HAP-1 (cell line): ENCODE measurements at places on chromosomes 6 and 20.
A peak's percentile ranks its signal among the peaks of the same experiment; 100 is the strongest.

GRCh38 chr6:78670156-78670555 lies 197.2 kb upstream of the IRAK1BP1 start:
- DNase-seq: peak; percentile 13

GRCh38 chr6:151808371-151809241 lies 1.1 kb downstream of the ESR1 start:
- DNase-seq: no peak

DNA sequence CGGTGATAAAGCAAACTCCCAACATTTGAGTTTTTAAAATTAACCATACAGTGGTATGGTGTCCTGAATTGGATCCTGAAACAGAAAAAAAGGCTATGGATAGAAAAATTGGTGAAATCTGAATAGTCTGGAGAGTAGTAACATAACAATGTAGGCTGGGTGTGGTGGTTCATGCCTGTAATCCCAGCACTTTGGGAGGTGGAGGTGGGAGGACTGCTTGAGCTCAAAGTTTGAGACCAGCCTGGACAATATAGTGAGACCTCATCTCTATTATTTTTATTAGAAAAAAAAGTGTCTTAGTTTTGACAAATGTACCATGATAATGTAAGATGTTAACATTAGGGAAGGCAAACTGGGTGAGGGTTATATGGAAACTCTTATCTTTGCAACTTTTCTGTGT lies 11.0 kb downstream of the EEF1A1 start:
- DNase-seq: no peak

DNA sequence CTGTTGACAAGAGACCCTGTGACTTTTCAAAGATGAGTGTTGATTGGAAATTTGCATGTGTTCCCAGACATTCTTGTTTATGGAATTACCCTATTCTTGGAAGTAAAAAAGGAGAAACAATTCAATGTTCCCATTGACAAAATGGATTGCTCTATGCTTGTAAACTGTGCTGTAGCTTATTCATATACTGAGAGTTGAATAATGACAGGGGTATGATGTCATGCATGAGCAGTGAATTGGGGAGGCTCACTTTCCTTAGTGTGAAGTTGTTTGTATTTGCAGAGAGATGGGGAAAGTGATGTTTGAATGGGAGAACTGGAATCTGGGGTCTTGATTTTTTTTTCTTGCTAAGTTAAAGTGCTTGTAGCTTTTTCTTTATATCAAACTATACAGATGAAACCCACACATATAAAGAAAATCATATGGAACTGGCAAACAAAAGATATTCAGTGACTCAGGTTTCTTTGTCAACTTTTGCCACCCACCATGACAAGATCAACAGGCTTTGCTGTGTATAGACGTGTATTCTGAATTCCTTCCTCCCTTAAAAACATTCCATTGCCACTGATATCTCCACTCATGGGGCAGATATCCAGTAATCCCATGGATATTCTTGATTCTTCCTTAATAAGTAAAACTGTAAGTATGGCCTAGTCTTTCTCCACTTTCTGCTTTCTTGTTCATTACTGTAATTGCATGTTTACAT lies 97.8 kb upstream of the JAG1 start:
- no peak for DNase-seq

- no peak for DNase-seq
Observed at GRCh38 chr20:38665094-38665493, 59.2 kb upstream of the SLC32A1 start.

DNA sequence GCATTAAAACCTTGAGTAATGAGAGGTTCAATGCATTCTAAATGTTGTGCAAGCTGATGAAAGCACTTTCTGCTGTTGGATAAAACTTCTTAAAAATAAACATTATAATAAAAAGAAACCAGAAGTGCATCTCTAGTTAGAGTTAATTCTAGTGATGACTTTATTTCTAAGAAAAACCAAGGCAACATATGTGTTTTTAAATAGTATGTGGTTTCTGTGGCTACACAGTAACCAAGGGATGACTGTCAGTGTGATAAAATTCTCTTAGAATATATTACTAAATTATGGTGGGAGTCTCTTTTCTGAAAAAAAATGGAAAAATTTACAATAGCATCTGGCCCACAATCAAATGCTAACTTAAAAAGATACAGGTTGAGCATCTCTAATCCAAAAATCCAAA lies 117.0 kb downstream of the ME1 start:
- no peak for DNase-seq

- no peak for DNase-seq
Observed at GRCh38 chr6:8277769-8278168, 157.6 kb downstream of the SLC35B3 start.

DNA sequence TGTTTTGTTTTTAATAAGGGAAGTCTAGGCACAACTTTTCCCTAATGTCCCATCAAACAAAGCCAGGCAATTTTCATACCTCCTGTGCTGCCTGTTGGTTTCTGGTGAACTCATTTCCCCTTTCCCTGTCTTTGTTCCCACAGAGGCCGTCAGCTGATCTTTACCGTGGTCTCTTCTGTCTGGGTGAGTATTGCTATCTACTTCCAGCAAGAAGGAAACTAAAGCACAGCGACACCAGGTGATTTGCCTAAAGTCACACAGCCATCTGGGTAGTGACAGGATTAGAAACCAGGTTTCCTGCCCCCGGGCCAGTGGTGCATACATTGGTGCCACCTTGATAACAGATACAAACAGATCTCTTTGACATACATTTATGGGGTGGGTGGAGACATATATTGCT lies 59.6 kb downstream of the RAB44 start:
- no peak for DNase-seq

DNA sequence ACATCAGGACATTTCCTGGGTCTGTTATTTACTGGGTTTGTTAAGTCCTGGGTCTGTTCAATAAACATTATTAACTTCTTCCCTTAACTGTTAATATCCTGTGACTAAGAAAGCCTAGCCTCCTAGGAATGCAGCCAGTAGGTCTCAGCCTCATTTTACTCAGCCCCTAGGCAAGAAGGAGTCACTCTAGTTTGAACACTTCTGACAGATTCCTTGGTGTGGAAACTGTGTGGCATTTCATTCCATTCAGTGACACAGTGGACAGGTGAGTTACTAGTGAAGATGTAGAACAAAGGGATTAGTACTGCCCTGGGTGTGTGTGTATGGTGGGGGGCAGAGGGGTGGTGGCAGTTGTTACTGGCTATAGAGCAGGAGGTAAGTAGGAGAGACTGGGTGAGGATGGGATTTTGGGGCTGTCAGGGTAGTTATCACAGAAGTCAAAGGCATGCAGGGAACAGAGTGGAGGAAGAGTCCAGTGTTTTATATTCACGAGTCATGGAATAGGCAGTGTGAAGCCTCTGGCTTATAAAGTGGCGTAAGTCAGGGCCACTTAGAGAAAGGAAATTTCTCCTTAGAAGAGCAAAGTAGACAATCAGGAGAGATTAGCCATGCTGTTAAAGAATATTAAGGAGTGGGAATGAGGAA lies 28.4 kb downstream of the RNF182 start:
- DNase-seq: no peak

GRCh38 chr20:44833437-44833836 lies 23.1 kb upstream of the RIMS4 start:
- no peak for DNase-seq

DNA sequence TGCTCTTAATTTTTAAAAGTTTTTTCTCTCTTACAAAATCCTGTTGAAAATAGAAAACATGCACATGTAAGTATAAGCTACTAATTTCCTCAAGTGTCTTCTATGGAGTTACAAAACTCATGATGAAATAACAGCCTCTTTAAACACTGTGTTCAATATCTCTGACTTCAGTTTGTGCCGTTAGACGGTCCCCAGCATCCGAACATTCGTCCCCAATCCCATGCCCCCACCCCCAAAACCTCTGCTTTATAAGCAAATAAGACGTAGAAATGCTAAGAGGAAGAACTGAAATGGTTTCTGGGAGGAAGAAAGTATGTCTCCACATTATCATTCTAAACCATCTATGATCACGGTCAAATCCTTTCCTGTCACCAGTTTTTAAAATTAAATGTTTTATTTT lies 31.7 kb upstream of the MYB start:
- no peak for DNase-seq

DNA sequence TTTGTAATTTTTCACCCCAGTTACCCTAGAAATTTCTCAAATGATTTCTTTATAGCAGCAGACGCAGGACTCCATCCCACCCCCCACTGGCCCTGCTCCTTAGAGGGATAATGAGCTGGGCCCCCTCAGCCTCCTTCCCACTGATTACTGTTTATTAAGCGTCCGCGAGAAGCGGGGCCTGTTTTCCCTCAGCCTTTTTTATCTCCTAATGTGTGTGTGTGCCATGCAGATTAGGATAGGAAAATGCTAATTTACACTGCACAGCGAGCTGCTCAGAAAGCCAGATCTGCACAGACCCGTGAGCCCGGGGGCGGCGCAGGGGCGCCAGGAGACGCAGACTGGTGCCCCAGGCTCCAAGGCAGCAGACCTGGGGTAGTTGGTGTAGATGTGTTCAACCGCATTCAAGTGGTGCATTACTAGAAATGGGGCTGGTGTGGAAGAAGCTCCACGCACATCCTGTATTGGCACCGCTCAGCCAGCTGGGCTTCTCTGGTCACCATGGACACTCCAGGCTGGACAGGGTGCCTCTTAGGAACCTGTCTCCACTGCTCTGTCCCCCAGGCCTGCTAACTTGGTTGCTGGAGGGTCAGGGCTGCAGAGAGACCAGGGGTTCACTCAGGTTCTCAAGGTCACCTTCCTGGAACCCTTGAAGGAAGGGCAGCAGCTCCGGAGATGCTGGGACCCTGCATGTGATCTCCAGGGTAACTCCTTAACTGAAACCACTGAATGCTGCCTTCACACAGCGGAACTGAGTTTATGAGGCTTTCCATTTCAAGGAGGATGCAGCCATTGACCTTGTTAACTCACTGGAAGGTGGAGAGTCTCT lies 256.3 kb downstream of the ERMARD start:
- no peak for DNase-seq

DNA sequence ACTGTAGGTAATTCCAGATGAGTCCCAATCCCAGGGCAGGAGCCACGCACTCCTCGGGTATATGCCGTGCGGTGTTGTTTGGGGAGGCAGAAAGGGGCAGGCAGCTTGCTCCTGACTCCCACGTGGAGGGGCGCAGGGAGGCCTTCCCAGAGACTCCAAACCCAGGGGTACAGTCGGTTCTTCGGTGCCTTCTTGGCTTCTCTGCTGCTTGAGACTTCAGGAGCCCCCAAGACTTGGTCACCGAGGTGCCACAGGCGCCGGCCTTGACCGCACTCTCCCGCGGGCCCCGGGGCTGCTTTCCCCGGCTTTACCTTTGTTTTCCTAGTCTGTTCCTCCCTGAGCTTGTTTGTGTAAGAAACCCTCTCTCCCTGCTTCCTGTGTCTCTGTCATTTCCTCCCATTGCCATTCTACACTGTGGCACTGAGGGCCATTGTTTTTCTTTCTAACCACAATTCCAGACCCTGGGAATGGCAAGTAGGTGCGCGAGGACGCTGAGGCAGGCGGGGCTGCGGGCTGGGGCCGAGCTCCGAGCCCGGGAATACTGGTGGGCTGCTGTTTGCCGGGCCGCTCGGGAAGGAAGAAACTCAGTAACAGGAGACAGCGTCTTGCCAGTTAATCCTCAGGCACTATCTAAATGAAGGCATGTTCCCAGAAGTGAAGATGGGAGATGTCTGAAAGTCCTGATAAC lies 215.6 kb upstream of the HEY2 start:
- DNase-seq: no peak

GRCh38 chr6:100626721-100627120 lies 162.0 kb upstream of the SIM1 start:
- no peak for DNase-seq

- peak; percentile 40 for DNase-seq
Observed at GRCh38 chr6:167501831-167502385, 177.0 kb downstream of the TTLL2 start.

GRCh38 chr6:161088676-161089328 lies 97.2 kb downstream of the MAP3K4 start:
- DNase-seq: no peak

DNA sequence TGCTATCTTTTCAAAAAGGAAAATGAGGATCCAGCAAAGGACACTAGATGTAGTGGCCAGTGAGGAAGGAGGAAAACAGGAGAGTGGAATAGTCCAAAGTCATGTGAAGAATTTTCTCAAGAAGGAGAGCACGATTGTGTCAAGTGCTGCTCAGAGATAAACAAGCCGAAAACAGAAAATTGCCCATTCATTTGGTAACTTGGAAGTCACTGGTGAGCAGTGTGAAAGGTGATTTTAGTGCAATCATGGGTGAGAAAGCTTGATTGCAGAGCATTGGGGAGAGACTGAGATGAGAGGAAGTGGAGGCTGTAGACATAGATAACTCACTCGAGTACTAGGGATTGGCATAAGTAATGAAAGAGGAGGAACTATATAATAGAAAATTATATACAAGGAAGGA lies 26.0 kb upstream of the PRDM1 start:
- no peak for DNase-seq

DNA sequence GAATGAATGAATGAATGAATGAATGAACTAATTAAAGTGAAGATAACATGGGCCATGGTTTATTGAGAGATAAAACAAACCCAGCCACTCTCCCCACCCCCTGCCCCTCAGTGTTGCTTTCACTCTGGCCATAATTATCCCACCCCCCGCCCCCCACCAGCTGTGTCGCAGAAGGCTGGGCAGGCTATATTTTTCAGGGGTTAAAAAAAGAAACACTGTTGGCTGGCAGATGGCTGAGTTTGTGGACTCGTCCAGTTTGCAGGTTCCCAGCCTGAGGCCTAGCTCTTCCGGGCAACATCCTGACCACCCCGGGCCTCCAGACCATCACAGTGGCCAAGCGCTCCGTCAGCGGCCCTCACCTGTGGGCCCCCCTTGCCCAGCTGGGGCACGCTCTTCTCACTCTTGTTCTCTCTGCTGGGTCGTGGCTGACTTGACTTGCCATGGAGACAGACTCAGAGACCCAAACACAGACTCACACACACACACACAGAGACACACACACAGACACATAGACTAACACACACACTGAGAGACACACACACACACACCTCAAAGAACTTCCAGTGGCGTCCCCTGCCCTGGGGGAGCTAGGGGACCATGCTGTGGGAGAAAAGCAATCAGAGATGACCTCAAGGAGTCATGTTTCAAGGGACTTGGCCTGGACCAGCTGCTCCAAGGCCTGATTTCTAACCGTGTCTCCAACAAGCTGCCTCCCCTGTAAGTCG lies 2.2 kb upstream of the GRM4 start:
- no peak for DNase-seq

- no peak for DNase-seq
Observed at GRCh38 chr6:123745895-123746294, 57.8 kb upstream of the NKAIN2 start.

- DNase-seq: no peak
Observed at GRCh38 chr6:52305948-52306767, 21.6 kb upstream of the MCM3 start.
